ENCODE measurements at places on chromosomes 6 and 20.

DNA sequence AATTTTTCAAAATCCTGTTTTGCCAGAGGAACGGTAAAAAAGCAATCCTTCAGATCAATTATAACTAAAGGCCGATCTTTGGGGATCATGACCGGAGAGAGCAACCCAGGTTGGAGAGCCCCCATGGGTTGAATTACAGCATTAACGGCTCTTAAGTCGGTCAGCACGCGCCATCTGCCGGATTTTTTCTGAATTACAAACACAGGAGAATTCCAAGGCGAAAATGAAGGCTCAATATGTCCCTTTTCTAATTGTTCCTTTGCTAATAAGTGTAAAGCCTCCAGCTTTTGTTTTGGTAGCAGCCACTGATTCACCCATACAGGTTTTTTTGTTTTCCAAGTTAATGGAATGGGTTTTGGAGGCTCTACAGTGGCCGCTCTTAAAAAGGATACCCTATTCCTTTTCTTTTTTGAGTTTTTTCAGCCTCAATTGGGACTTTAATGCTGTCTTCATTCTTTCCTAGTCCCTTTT lies 16.9 kb upstream of the PTCRA start:
- DNase-seq = no peak

- no peak for DNase-seq
Observed at GRCh38 chr20:19073584-19074218, 138.7 kb upstream of the SLC24A3 start.

GRCh38 chr6:158474961-158475343 lies 84.9 kb upstream of the TMEM181 start:
- DNase-seq = peak; percentile 24

DNA sequence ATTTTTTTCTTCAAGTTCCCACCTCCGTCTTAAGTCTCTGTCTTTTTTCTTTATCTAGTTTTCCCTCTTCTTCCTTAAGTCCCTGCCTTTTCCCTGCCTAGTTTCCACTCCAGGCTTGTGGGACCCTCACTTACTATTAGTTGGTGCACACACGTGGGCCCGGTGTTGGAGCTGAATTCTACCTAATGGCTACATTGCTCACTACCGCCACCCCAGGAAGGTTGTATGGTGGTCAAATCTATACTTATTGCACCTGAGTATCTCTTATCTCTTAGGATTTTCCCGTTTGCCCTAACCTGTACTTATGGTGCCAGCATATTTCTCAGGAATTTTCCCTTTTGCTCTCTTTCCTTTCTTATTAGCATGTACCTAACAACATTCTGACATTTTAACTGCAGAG lies 692.8 kb downstream of the EPM2A start:
- no peak for DNase-seq

- peak; percentile 31 for DNase-seq
Observed at GRCh38 chr6:6843057-6843627, 254.6 kb downstream of the LY86 start.

DNA sequence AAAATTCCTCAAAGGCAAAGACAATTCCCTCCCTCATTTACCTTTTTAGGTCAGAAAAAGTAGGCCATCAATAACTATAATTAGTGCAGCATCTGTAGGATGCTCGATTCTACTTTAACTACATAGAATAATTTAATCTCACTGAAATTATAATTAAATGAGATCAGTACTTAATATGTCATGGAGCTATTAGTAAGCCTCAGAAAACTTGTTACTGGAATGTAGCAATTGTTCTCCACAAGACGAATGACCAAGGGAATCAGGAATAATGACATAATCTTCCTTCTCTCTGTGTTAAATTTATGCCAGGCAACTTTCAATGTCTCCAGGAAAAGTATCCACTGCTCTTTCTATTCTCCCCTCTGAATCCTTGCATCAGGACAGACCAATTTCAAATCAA lies 34.1 kb downstream of the SESN1 start:
- no peak for DNase-seq

DNA sequence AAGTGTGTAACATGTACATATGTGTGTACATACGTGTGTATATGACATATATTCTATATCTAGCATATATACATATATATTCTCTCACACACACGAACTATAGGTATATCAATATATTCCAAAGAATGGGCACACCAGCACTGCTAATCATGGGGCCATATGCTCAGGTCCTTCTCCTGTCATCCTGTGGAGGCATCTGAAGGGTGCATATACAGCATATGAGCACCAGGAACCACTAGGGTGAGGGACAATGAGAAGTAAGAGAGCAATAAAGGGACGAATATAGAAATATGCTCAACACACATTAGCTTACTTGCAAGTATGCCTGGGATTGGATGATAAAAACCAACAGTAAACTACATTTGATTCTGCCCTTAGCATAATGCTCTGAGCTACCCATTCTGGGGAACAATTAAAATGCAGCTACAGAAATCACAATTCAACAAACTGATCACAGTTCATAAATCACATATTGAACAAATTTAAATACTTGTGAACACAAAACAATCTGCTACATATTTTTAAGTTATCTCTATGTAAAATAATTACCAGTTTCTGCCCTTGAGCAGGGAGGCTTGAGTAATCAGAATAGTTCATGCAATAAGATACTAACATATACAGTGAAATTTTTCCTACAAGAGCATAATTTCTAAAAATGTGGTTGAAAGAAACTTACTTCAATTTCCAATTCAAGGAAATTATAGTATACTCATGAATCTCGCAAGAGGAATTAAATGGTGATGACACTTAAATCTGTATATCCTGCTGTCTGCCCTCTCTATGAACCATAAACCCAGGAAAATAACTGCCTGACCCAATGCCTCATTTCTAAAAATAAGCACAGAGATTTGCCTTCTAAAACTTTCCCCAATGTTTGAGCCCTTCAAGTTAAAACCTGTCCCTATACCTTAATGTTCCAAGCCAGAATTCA lies 272.2 kb upstream of the THEMIS start:
- no peak for DNase-seq

- DNase-seq = no peak
Observed at GRCh38 chr20:59733351-59733750, 129.0 kb downstream of the PHACTR3 start.

DNA sequence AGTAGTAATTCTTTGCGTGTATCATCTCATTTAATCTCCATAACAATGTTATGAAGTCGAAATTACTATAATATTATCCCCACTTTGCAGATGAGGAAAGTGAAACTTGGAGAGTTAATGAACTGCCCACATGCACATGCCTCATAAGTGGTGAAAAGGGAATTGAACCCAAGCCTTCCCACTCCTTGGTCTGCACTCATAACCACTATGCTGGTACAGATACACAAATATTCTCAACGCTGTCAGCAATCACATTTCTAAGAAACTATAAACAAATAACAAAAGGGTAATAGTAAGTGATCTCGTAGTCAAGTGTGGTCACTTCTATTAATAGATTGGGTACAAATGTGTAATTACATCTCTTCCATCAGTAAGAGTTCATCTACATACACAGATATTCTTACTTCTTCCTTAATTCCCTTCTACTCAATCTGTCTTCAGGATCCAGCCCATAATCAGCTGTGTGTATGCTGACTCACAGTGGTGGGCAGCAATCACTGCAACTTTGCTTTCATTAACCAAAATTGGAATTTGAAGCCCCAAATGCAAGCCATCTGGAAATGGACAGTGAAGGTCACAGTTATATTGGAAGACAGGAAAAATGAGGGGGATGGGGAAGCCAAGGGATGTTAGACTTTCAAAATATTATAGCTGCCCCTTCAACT lies 6.6 kb downstream of the PRSS35 start:
- no peak for DNase-seq

GRCh38 chr6:157994125-157994795 lies 12.6 kb downstream of the SYNJ2 start:
- DNase-seq = no peak

DNA sequence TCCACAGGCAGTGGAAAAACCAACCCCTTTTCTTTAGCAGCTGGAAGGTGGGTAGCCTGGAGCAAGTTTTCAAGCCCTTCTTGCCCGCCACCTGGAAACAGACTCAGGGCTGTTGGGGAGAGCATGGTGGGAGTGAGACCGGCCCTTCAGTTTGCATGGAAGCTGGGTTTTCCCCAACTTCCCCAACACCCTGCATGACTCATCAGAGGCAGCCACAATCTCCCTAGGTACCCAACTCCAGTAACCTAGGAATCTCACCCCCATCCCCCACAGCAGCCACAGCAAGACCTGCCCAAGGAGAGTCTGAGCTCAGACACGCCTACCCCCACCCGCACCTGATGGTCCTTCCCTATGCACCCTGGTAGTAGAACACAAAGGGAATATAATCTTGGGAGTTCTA lies 86.3 kb upstream of the IRAK1BP1 start:
- DNase-seq = no peak

DNA sequence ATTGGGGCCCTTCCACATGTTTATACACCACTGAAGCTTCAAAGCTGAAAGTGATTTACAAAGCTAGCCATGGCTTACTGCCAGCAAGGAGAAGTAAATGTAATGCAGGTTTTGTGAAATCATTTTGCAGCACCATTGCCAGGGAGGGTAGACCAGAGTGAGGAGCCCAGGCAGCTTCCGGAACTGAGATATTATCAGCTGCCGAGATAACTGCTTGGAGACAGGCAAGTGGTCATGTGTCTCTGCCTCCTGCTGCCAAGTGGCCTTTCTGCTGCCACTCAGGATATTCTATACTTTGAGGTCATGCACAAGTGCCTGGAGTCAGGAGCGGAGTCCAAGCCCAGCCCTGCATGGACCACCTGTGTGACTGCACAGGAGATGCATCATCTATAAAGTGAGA lies 160.2 kb downstream of the SYNDIG1 start:
- DNase-seq = no peak

- DNase-seq = peak; percentile 89
Observed at GRCh38 chr6:106084106-106084988, 1.8 kb upstream of the PRDM1 start.

DNA sequence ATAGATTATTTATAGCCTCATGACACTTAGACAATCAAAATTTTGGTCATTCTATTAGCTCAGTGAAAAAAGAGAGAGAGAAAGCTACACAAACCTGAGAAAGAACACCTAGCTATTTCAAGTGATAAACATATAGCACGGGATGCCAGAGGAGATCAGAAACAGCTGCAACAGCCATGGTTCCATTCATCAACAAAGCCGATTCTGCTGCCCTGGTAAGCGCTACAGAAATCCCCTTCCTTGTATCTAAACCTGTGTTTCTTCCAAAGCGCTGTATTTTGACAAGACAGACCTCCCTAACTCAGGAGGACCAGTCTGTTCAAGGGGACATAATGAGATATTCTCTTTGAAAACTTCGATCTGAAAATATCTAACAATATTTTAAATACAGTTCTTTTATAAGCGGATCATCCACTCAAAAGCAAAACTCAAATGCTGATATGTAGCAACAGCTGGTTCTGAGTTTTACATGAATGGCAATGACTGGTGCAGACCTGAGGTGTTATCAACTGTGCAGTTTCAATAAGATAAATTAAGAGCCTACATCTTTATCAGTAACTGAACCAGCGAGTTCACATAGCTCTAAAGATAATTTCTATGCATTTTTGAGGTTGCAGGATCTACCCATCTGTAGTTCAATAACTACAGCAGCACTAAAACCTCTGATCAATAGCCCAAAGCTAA lies 447.8 kb downstream of the FRK start:
- no peak for DNase-seq

DNA sequence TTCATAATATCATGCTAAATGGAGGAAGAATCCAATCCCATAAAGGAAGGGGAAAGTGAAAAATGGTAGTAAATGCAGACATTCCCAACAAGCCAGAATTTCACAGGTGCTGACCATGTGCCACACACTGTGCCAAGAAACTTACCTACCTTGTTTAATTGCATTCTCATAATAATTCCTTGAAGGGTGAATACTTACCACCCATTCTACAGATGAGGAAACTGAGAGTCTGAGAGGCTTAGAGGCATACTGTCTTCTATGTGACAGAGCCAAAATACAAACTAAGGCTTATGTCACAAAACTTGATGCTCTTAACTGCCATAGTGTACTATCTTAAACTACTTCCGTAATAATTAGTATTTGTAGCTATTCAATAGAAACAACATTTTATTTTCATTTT lies 454.7 kb downstream of the UTRN start:
- DNase-seq = no peak

DNA sequence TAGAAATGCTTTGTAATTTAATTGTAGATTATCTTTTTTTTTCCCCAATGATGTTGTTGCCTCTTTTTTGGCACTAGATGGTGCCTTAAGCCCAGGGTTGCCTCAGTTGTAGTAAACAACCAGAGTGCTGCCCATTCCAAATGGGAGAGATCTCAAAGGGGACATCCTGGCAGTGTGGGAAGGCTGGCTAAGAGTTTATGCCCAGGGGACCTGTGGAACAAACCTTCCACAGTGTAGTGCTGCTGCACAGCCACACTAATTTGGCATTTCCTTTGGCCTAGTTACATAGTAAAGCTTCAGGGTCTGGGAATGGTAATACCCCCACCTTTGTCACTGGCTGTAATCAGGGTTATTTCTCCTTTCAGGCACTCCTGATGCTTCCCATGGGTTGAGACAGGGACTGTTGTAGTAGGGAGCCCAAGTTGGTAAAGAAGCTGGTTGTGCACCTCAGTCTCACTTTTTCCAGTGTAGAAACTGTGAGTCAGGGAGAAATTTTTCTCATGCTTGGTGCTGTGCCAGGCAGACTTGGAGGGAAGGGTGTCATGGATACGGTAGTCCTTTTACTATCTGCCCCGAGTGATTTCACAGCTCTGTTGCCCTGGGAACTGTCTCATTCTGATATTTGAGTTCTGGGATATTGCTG lies 177.8 kb upstream of the ECI2 start:
- DNase-seq = peak; percentile 87

All from fibroblast of skin of left quadriceps (primary cell).